D721Med (cell line): ENCODE measurements at places on chromosomes 7 and 10.

DNA sequence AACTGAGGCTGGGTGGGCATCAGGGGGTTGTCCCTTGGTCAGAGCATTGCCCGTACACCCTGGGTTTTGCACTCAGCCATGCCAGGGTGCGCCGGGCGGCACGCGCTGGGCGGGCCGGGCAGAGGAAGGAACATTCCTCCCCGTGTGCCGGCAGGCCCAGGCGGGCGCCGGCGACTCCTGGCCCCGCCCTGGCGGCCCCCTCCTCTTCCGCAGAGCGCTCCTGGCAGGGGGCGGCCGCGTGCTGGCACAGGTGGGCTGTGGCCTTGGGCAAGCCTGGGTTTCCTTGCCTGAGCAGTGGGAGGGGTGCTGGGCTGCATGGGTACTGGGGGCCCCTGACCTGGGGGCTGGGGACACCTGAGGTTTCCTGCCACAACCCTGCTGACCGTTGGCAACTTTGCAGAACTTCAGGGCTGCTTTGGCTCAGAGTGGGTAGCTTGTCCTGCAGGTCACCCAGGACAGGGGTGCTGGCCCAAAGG, 3.9 kb downstream of the LFNG start:
- no peak for DNase-seq

DNA sequence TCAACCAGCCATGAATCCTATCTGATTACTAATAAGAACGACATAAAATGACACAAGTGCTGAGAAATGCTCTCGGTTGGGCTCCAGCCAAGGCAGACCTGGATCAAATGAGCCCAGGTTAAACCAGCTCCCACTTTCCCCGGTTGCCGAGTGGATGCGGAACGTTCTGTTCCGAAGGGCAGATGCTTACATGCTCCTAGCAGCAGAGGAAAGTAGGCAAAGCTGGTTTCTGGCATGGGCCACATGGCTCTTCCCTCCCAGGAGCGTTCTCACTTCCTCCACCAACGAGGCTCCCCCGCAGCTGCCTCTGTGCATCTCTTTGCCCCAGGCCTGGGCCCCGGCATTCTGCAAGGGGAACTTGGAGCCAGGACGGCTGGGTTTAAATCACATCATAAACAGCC, 61.8 kb upstream of the SDK1 start:
- no peak for DNase-seq

GRCh38 chr10:70109064-70109729, 23.4 kb downstream of the AIFM2 start:
- no peak for DNase-seq

- no peak for DNase-seq
Measured at GRCh38 chr7:112162142-112162766, 43.9 kb downstream of the DOCK4 start.

DNA sequence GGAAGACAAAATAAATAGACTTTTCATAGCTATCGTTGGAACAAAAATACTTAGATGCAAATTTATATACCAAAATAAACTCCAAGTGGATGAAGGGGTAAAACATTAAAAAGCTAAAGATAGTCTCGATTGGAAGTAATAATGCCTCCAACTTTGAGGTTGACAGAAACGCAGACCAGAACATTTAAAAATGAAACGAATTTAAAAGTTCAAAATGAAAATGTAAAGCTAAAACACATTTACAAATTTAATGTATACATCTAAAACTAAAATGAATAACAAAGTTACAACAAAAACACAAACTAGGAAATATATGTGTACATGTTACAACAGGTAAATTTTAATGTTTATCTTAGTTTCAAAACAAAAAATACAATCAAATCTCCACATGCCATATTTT, 107.5 kb upstream of the AKR1E2 start:
- no peak for DNase-seq

GRCh38 chr10:91800182-91800581, 2.0 kb downstream of the TNKS2 start:
- no peak for DNase-seq

DNA sequence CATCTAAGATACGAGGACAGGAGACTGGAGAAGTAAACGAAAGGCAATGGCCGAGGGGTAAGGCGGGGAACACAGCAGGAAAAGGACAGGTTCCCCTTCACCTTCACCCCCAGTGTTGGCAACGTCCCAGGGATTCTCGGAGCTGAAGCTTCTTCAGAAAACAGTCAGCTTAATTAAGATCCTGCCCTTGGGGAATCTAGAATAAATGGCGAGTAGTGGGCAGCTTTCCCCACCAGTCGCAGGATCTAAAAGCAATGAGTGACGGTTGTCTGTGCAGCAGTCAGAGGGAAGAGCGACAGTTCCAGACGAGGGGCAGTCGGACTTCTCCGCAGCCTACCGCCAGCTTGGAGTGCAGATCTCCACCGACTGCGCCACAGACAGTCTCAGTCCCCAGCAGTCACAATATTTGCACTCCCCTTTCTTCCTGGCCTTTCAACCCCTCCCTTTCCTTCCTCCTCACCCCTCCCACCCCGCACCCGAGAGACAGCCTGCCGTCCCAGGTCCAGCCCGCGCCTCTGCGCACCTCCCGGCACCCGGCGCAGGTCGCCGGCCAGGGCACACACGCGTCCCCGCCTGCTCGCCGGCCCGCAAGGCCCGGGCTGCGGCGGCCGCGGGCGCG, 10.9 kb upstream of the SP8 start:
- no peak for DNase-seq

GRCh38 chr7:44911911-44912310, 26.6 kb upstream of the PURB start:
- DNase-seq = no peak

GRCh38 chr7:91033574-91033973, 230.7 kb upstream of the FZD1 start:
- no peak for DNase-seq

DNA sequence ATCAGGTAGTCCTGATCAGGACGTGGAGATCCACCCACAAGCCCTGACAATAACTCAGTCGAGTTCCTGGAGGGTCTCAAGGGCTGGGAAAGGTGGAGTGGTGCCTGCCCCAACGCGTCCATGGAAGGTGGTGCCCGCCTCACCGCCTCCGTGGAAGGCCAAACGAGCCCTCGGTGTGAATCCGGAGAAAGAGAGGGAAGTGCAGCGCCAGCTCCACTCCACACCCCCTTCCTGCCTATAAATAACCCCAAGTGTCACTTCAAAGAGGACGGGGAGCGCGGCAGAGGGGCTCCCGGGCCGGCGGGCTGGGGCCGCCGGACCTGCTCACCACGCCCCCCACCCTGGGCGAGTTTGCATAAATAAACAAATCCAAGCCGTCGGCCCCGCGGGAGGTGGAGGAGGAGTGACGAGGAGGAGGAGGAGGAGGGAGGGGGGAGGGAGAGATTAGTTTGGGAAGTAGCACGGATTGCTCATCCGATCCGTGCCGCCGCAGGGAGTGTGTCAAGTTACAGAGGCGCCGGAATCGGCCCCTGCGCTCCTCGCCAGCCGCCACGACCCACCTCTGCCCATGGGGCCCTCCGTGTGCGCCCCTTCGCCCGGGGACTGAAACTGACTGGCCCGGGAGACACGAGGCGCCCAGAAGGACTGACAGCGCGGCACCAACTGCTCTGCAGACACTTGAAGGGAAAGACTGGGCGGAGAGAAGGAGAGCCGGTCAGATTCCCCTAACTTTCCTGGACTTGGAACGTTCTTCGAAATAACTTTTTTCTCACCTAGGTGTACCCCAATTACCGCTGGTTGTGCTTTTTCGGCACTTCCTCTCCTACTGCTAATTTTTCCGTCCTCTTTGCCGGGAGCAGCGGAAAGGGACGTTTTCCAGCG, at the start of gene COL13A1:
TSS of gene COL13A1 (plus strand) at position 473 of the 882 bp plus-strand sequence. CDS start 518 bp downstream, outside the sequence.
- DNase-seq = no peak

DNA sequence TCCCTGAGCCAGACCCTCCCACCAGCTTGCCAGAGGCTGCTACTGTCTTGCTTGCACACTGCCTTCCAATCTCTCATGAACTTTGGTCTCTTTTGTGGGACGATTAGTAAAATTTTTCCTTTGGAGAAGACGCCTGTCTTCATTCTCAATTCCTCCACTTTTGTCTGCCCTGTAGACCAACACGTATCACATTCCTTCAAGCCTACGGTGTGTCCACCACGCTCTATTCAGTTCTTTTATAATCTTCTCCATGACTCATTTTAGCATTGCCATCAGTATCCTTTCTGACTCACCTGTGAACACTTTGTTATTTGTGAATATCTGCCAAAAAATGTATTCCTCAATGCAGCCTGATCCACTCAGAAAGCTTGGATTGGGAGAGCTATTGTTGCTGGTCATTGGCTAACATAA, 1.4 kb downstream of the GIMAP5 start:
- DNase-seq = no peak

GRCh38 chr10:26368463-26368862, 69.7 kb upstream of the APBB1IP start:
- DNase-seq = no peak

DNA sequence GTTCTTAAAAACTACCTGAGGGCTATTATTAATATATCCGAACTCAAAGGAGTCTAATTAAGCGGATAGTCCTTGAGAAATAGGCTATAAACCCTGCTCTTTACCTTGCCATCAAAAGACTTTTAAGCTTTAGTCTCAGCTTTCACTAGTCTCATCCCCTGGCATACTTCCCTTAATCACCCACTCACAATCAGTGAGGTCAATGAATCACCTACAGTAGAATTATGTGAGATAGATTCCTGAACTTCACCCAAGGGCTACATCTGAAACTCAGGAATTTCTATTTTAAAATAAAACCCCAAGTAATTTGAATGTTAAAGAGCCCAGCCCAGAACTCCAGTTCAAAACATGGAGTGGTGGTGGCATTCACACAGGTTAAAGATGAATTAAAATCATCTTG, 108.7 kb downstream of the ETV1 start:
- no peak for DNase-seq

- no peak for DNase-seq
Measured at GRCh38 chr7:109224100-109224499, 654.4 kb downstream of the DNAJB9 start.

DNA sequence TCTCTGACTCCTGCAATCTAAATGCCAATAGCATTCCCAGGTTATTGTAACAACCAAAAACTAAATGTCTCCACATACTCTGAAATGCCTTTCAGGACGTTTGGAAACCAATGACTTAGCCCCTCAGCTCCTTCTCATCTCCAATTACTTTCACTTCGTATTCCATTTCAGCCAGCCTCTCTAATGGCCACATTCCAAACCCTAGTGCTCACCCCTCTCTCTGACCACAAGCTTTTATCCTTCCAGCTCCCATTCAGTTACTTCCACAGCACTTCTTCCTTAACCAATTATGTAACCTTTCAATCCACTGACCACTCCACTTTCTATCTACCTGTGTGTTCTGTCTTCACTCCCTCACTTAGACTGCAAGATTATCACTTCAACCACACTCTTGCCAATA, 4.3 kb downstream of the NOC3L start:
- DNase-seq = no peak

GRCh38 chr7:158126661-158127060, 461.0 kb downstream of the PTPRN2 start:
- no peak for DNase-seq

- DNase-seq = no peak
Measured at GRCh38 chr7:42456267-42456666, 219.3 kb upstream of the GLI3 start.

GRCh38 chr7:41921453-41921981, 218.6 kb upstream of the INHBA start:
- DNase-seq = no peak

DNA sequence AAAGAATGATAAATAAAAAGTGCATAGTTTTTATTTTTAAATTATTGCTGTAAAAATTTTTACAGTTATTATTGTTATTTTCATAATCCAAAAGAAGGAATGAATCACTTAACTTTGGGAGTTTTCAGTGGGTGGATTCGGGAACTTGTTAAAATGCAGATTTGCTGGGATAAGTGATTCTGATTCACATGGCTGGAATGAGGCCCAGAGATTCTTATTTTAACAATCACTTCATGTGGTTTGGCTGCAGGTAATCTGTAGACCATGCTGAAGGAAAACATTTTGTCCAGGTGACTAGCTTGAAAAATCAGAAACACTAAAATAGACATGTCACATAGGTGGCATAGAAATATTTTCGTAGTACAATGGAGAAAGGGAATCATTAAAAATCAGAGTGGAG, 13.9 kb downstream of the CROT start:
- no peak for DNase-seq

GRCh38 chr10:3805791-3806461, 20.9 kb upstream of the KLF6 start:
- DNase-seq = no peak

GRCh38 chr7:80642871-80643270, 4.4 kb downstream of the CD36 start:
- DNase-seq = no peak

GRCh38 chr7:46207931-46208634, 287.0 kb upstream of the IGFBP3 start:
- no peak for DNase-seq

DNA sequence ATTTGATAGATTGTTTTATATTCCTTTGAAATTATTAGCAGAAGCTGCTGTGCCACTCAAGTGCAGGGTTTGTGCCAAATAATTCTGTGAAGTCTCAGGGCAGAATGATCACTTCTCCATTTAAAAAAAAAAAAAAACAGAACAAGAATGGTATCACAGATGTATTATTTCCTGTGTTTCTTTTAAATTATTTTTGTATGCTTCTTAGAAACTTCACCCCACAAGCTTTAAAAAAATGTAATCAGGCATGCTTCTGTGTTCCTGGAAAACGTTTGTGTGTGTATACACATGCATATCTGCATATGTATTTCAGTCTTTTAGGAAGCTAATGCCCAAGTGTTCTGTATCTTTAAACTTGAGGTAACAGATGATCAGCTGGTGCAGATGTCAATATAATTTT, 6.3 kb upstream of the CD36 start:
- DNase-seq = no peak

DNA sequence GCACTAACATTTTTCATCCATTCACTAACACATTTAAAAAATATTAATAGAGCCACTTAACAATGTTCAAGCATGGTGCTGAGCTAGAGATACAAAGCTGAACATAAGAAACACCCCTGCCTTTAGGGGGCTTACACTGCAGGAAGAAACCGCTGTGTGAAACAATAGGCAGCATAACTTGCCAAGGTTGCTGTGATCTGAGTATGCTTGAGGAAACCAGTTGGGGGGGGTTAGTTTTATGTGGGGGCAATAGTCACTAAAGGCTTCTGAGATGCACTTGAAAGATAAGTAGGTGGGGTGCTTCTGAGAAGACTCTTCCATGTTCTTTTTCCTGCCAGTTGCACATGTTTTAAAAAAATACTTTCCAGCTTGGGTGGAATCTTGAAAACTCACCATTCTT, 2.8 kb downstream of the RBM17 start:
- DNase-seq = no peak

- no peak for DNase-seq
Measured at GRCh38 chr10:29522061-29522855, 112.5 kb downstream of the SVIL start.
